Activated CD8-positive, alpha-beta memory T cell treated with anti-CD3 and anti-CD28 coated beads for 4 hours (primary cell): ENCODE measurements at places on chromosomes 5 and 9.

DNA sequence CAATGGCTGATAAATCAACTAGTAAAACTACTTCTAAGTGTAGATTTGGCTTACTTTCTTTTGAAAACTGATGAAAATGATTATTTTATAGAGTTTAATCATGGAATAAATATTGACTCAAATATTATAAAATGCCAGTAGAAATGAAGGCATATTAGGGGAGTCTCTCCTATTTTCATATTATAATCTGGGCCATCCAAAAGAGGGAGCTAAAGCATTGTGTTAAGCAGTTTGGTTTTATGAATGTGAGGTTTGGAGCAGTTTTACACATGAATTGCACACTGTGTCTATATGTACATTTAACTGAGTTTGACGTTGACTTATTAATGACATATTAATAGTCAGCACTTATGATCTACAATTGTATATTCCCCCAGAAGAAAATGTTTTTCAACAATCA lies 17.4 kb downstream of the CDH9 start:
- DNase-seq: no peak

GRCh38 chr9:125074976-125075375 lies 68.4 kb downstream of the SCAI start:
- DNase-seq: no peak

DNA sequence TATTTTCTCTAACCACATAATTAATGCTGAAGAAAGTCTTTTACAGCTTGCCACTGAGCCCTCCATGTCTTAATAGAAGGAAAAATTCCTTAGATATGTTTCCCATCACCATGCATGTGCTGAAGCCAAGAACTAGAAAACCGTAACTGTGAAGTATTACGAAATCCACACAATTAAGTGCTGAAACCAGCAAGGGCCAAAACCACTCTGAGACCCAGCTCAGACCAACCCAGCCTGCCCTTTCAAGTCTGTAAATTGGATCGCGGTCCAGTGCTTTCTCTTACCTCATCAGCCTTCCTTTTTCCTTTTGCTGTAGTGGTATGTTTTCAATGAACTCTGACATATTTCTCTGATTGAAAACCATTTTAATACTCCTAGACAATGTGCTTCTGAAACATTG lies 26.3 kb downstream of the SEMA5A start:
- DNase-seq: no peak

- no peak for DNase-seq
Measured at GRCh38 chr5:55154873-55155272, 5.1 kb upstream of the GPX8 start.

- DNase-seq: no peak
Measured at GRCh38 chr5:16983022-16983639, 47.0 kb upstream of the MYO10 start.

DNA sequence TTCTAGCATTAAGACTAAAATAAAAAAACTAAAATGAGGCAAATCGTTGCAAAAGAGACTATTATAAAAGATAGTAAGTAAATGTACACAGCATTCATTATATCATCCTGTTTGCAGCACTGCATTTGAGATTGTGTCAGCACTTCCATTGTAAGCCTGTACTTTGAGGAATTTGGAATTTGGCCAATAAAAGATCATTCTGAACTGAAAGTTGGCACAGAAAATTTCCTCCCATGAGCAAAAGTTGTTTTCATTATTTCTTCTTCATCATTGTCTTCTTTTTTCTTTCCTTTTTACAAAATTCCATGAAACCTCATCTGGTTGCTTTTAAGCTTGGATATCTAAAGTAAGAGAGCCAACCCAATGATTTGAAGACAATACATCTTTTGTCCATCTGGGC lies 199.3 kb upstream of the ADAMTSL1 start:
- DNase-seq: no peak

DNA sequence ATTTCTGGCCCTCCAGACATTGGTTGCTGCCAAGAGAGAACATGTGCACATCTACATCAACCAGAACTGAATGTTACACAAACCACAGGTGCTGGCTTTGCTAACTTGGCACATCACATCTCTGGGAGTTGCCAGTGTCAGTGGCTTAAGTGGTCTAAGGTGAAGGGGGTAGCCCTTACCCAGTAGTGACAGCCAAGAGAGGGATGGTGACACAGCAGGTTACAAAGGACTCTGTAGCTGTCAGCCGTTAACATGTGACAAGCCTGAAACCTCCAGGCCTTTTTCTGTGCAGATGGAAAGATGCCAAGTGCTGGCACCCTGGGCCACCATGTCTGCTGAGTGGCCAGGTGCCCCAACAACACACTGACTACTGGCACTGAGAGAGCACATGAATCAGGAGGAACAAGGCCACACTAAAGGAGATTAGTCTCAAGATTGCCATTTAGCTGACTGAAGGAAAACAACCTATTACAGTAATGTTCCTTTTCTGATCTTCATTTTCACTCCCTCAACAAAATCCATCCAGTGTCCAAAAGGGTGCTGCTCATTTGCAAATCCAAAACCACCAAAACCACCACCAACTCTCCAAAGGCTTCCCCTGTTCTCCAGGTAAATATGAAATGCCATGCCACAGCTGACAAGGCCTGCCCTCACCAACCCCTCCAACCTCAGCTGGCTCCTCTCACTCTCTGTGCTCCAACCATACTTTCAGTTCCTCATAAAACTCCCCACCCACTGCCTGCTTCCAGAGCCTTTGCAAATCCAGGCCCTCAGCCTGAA lies 20.2 kb downstream of the SIL1 start:
- DNase-seq: no peak

GRCh38 chr5:148965511-148966265 lies 97.2 kb downstream of the SH3TC2 start:
- no peak for DNase-seq

DNA sequence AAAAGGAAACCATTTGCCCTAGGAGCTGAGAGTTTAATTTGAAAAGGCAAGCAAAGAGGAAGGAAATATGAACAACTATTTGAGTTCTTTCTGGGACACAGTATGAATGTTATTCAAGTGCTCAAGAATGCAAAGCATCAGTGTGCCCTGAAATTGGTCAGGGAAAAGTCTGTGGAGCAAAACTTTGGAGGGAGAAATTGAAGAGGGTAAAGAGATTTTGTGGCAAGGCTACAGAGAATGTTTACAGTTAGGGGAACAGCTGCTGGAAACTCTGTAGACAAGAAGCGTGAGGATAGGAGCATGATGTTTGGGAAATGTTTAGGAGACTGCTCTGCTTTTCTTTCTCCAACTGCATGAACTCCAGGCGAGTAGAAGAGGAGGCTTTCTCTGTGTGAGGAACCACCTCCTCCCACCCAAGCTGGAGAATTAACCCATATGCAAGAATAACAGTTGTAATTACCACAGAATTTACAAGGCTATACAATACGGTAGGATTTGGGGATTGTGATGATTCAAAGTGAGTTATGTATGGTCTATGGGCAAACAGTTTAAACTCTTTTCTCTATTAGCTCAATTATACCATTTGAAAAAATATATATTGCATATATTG lies 75.4 kb upstream of the IL7R start:
- no peak for DNase-seq

DNA sequence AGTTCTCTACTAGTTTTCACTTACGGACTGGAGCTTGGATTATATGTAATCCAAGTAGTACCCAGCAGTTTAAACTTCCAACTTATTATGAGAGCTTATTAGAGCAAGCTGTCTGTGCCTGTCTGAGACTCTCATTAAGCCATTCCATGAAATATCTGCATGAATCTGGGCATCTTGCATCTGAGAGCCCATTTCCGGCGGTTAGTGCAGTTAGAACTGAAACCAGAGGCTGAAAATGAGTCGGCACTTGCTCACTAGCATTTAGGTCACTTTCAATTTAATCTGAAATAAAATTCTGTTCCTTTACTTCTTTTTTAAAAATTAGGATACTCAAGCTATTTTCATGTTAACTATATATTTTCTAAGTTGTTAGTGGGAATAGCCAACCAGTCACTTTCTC lies 102.2 kb downstream of the MEGF10 start:
- DNase-seq: no peak

- DNase-seq: no peak
Measured at GRCh38 chr5:61167382-61167781, 5.1 kb upstream of the SMIM15 start.

DNA sequence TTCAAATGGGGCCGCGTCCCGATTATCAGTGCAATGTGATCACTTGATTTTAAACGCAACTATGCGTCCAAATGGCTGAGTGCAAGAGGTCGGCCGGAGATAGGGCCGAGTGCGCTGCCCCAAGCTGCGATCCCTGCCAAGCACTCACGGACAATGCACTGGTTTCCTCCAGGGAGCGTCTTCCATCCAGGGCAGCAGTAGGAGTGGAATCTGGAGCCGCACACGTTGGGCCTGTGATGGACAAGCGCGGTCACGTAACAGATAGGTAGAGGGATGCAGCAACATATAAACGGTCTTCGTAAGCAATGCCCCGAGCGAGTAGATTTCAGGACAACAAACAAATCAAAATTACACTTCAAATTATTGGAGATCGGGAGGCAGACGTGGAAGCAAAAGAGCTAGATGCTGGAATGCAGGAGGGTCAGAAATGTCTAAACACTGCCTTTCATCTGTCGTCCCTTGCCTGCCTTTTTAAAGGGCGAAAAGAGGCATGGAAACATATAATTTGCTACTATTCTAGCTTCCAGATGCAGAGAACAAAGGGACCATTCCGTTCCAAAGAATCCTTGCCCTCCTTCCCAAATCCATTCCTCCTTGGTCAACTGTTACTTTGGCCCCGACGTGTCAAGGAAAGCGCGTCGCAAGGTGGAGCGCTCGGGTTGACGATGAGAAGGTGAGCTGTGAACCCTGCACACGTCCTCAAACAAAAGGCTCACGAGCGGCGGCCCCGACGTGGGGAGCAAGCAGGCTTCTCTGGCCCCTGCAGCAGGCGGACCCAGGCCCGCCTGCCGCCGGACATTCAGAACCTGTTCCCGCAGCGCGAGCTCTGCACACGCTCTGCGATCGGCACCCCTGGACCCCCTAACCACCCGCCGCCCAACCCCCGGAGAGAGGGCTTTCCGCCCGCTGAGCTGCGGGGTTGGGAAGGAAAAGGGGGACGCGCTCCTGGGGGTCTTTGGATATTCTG lies 1.5 kb downstream of the FBN2 start:
- no peak for DNase-seq

DNA sequence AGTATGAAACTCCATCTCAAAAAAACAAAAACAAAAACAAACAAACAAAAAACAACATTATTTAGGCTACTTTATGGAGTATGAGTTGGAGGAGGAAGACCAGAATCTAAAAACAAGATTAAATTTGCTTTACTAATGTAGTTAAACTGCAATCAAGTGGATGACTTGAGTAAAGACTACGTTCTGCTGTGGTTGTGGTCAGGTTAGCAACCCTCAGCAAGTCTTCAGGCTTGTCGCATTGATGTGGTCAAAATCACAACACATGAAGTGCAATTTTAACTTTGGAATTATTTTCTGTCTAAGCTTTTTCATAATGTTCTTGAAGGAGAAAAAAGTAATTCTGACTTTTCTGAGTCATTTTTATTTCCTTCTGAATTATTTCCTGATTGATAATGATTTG lies 43.1 kb downstream of the PDE6A start:
- DNase-seq: no peak

DNA sequence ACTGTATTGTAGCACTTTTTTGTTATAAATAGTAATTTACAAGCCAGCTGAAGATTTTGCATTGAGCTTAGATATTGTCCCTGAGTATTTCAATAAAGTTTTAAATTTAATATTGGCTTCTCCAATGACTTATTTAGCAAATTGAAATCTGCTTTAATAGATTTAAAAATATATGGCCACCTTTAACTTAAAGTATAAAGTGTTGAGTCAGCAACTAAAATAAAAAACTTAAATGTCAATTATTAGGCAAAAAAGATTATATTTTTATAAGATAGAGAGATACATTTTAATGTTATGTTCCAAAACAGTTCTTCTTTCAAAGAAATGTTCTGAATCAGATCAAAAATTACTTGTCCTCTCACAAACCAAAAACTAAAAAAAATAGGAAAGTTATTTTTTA lies 60.7 kb downstream of the OSMR start:
- DNase-seq: no peak

GRCh38 chr9:131067625-131068024 lies 28.7 kb upstream of the AIF1L start:
- no peak for DNase-seq

DNA sequence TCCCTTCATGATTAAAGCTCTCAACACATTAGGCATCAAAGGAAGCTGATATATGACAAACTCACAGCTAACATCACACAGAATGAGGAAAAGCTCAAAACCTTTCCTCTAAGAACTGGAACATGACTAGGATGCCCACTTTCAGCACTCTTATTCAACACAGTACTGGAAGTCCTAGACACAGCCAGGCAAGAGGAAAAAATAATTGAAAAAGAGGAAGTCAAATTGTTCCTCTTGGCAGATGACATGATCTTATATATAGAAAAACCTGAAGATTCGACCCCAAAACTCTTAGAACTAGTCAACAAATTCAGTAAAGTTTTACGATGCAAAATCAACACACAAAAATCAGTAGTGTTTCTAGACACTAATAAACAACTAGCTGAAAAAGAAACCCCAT lies 144.3 kb upstream of the NREP start:
- no peak for DNase-seq

GRCh38 chr9:129556491-129557191 lies 64.3 kb downstream of the C9orf50 start:
- DNase-seq: no peak

- no peak for DNase-seq
Measured at GRCh38 chr5:39459071-39459470, 34.3 kb upstream of the DAB2 start.

DNA sequence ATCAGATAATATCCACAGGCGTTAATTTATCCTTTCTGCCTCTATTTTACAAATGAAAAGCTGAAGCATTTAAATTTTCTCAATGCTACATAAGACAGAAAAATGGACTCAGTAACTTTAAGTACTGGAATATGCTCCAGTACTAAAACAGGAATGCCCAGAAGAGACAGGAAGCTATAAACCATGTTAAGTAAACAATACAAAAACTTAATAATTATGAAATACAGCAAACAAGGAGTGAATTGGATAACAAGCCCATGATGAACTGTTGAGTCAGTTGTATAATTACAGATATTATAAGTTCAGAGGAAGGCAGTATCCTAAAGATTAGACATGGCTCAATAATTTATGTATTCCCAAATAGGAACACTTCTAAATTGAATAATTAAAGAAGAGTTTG lies 148.5 kb downstream of the CHSY3 start:
- DNase-seq: no peak

DNA sequence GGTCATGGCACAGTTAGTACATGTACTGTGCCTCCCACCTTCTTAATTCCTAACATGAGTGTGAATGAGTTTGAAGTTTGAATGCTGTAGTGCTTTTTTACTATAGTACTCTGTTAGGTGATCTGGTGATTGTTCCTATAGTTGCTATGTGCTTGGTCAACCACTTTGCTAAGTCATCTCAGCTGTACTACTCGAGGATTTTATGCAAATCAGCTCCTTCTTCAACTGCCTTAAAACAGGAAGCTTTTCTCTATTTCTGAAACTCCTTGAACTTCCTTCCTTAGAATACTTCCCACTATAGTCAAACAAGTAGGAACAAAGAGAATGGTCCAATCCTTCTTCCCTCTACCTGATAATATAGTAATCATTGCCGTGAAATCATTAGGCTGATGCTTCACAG lies 219.6 kb downstream of the CTNND2 start:
- no peak for DNase-seq

- no peak for DNase-seq
Measured at GRCh38 chr5:134769206-134769605, 10.6 kb downstream of the DDX46 start.

- DNase-seq: no peak
Measured at GRCh38 chr9:98002808-98003207, 19.7 kb downstream of the ANP32B start.
